ENCODE measurements at places on chromosomes 2 and 18.

DNA sequence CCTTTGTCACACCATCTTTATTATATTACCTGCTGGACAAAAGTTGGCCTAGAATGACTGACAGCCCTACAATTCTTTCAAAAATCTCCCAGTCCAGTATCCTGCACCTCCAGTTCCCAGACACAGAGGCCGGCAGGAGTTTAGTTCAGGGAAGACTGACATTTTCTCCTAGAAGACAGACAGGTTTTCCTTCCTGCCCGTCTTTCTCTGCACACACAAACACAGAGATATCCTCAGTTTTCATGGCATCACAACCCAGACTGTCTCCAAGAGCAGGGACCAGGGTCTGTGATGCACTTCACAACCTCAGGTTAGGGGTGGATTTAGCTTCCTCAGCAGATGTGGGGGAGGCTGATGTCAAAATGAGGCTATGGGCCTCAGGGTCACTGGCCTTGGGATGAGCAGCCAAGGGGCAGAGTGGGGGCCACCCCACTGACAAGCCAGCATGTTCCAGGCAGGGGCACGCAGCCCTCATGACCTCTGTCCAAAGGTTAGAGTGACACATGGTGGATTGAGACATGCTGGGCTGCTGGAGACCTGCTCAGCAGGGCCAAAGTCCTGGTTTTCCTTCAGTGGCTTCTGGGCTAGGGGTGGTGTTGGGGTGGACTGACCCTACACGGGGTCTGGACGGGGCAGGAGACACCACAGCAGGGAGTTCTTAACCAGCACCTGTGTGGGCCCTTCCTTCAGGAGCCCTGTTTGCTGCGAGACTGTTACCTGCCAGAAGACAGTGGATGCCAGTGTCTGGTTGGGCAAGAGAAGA, 70.5 kb downstream of the SFXN5 start:
- no peak for DNase-seq

GRCh38 chr2:27219091-27219490, 1.9 kb downstream of the CAD start:
- DNase-seq, result no peak

DNA sequence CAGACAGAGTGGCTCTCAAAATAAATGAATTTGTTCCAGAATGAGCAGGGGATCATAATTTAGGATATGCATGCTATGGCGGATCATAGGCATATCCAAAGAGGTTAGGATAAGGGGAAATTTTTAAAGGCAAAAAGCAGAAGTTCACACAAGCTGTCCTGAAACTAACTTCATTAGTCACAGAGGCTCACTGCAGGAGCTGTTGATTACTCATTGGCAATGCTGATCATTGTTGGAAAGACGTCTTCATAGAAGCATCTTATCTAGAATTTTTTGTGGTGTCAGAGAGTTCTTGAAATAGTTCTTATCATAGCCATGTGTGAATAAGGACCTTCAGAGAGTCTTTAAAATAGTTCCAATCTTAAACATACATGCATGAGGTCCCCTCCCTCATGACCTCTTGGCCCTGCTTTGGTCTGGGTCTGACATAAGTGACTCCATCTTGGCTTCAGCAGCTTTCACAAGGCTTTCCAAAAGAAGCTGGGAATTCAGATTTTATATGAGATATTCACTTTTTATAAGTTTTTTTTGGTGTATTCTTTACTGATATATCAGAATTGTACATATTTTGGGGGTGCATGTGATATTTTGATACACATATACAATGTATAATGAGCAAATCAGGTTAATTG, 7.5 kb upstream of the CCDC195 start:
- no peak for DNase-seq

DNA sequence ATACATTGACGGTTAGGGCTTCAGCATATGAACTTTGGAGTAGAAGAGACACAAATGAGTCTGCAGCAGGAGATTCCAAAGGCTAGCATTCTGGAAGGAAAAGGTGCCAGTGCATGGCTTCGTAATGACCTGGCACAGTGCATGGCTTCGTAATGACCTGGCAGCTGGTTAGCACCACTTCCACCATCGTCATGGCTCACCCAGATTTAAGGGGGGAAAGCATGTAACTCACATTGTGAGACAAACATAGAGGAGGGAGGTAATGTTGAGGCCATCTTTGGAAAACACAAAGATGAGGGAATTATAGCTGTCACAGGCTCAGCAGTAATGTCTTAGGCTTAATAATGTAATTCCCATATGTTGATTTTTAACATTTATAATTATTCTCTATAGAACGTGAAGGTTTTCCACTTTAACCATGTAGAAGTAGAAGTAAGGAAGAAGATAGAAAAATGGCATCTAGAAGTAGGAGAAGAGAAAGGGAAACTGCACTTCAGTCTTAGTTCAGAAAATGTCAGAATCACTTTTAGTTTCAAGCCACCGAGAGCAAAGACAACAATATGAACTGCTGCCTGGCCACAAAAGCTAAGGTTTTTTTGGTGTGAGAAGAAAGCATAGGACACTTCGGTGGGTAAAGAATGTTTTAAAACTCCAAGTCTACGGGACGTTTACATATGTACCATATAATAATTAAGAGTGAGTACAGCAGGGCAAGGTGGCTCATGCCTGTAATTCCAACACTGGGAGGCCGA, 6.8 kb upstream of the STK25 start:
- no peak for DNase-seq

GRCh38 chr2:9753665-9754531, 89.4 kb upstream of the TAF1B start:
- no peak for DNase-seq

DNA sequence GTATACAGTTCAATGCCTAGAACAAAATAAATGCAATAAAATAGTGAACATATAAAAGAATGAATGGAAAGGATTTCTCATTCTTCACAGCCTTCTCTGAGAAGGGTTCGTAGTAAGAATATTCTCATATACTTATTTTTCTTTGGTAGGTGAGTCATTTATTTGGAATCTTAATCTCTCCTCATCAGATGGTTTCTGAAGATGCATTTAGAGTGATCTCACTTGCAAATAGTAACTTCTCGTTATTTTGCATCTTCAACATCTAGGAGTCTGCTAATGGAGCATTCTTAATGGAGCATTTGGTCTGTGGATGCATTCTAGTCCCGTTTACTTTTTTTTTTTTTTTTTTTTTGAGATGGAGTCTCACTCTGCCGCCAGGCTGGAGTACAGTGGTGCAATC, 3.9 kb downstream of the UBXN4 start:
- DNase-seq, result no peak

DNA sequence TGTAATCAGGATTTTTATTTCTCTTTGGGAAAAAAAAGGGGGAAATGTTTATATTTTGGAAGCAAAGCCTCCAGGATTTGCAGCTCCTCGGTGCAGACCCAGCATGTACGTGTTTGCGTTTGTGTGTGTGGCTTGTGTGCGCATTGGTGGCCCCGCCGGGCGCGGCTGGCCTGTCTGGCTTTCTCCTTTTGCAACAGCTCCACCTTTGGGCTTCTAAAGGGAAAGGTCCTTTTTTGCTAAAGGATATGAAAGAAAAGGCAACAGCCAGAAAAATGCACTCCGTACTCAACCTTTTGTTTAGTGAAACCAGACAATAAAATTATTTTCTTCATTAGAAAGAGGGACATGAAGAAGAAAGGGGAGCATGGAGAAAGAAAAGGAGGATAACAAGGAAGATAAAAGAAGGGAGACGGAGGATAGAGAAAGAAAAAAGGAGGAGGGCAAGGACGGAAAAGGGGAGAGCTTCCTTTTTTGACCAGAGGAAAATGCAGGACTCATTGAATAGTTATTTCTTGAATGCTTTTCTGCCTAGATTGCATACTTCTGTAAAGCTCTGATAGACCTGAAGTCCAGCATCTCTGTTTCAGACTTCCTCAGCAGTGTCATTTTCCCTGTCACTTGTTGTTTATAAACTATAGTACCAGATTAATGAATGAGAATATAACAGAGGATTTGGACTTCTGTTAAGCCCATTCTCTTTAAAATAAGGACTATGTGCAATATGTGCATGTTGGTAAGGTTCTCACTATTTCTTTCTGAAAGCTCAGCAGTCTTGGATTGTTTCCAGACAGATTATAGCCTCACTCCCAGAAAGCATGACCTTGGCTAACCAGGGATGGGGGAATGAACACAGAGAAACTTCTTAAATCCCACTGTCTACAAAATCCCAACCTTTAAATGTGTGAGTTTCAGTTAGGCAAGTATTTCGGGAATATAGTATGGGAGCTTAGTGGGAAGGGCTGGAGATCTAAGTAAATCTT, 563.1 kb upstream of the PIK3C3 start:
- peak; percentile 28 for DNase-seq

GRCh38 chr2:188668017-188668680, 306.0 kb upstream of the COL3A1 start:
- no peak for DNase-seq

- no peak for DNase-seq
These were observed 9.4 kb upstream of the IL1RL1 start for GRCh38 chr2:102301867-102302362.

- DNase-seq, result no peak
These were observed 102.3 kb upstream of the ODC1 start for GRCh38 chr2:10550206-10551001.

DNA sequence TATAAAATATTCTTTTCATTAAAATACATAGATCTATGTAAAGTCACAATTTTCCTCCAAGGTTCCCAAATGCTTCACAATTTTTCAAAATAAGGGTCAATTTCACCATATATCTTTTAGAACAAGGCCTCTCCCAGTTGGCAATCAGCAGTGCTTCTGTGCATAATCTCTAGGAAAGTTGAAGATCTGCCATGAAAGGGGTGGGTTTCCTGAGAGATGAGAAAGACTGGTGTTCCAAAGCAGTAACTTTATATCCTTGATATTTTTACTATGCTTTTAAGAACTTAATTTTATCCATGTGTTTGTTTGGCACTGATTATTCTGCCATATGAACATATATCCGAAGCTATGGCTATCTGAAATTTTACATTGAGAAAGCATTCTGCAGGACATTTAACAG, 199.4 kb upstream of the CYP26B1 start:
- DNase-seq, result no peak

- no peak for DNase-seq
These were observed 17.2 kb downstream of the TET3 start for GRCh38 chr2:74001781-74002504.

DNA sequence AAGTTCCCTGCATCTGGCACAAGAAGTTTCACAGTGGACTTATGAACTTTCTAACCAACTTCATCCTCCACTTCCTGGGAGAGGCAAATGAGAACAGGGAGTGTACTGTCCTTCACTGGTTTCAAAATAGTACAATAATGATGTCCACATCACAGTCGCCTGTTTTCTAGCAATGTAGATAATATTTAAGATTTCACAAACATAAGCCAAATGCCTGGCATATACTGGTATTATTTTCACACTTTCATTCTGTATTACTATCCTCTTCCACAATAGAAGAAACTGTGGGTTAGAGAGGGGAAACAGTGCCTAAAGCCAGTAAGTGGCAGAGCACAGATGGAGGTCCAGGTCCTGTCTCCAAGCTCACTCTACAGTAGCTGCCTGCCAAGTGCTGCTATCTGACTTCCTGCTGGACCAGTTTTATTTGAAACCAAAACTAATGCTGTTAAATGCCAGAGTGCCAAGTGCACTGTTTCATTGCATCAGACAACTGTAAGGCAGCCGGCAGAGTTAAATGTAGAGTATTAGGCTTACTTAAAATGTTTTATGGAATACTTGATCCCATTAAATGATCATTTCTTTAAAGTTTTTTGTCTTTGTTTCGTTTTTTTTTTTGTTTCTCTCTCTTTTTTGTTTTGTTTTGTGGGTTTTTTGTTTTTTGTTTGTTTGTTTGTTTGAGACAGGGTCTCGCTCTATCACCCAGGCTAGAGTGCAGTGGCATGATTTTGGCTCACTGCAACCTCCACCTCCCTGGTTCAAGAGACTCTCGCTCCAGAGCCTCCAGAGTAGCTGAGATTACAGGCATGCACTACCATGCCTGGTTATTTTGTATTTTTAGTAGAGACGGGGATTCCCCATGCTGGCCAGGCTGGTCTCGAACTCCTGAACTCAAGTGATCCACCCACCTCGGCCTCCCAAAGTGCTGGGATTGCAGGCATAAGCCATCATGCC, 15.1 kb downstream of the COBLL1 start:
- DNase-seq, result no peak

DNA sequence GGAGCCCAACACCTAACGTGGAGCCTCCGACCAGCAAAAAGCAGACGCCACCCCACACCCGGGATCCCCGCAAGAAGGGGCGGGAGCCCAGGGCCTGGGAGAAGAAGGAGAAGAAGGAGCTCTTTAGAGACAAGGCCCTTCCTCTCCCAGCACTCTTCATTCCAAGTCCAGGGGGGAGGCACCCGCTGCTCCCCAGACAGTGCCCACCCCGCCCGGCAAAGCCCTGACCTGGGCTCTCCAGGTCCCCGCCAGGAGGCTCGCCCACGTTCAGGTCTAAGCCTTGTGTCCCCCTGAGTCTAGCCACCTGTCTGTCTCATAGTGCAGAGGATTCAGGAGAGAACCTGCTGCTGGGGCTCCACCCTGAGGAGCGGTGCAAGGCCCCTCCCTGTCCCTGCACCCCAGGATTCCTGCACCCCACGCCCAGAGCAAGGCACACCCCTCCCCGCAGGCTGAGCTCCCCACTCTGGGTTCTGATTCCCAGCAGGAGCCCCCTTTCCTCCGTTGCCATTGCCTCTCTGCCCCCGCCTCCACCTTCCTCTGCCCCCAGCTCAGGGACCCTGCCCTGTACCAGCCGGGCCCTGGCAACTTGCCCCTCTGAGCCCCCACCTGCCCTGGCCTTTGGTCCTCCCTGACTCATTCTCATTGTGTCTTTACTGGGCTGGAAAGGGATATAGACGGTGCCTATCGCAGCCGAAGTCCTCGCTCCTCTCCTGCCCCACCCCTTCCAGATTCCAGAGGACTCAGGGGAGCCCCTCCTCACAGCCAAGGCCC, 33.5 kb upstream of the GPC1 start:
- DNase-seq, result no peak

GRCh38 chr2:129906139-129906860, 73.2 kb upstream of the RAB6C start:
- DNase-seq, result no peak

DNA sequence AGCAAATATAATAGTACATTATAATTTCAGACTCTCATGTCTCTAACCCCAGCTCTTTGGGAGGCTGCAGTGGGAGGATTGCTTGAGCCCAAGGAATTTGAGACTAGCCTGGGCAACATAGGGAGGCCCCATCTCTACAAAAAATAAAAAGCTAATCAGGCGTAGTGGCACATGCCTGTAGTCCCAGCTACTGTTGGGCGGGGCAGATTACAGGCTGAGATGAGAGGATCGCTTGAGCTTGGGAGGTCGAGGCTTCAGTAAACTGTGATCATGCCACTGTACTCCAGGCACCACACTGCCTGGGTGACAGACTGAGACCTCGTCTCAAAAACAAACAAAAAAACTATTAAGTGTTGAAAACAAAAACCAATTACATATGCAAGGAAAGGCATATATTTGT, 123.0 kb upstream of the MYO3B start:
- no peak for DNase-seq

- DNase-seq, result no peak
These were observed 221.7 kb downstream of the CD226 start for GRCh38 chr18:69725855-69726508.
